ENCODE measurements at places on chromosomes 7 and 10.

DNA sequence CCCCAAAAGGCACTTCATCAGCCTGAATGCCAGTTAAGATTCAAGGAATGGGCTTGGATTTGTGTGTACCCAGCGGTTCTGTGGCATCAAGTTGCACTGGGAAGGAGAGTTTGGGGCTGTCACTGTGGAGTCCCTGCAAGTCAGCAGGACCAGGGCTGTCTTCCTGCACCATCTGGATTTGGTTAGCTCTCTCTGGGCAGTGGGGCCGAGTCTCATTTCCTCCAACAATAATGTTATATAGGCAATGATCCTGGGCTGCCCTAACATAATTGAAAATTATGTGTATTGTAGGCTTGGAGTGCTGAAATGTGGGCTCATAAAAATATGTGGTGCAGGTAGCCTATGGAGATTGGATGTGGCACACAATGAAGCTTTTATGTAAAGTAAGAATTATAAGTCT is 87.2 kb downstream of the TCF7L2 start:
- no peak for DNase-seq

DNA sequence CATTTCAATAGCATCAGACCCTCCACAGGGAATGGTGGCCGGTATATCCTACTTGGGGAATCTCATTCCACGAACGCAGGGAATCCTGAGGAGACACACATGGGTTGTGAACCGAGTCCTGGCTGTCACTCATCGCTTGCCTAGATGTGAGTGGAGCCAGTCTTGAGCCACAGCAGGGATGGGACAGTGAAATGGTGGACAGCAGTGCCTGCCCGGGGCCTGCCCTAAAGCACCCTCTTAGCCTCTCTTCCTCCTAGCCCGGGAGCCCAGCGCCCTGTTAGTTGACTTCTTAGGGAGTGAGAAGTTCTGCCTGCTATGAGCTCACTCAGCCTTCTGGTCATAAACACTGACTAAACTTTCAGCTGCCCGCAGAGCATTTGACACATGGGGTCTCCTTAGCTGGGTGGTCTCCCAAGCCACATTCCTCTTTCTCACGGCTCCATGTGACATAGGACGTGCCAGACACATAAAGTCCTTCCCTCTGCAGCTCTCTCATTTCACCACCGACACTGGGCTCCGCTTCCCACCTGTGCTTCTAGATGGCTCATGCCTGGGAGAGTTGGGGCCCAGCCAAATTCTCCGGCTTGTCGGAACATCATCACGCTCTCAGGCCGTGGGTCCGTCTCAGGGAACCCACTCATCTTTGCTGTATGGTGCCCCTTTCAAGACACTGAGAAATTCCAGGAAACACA is 60.9 kb downstream of the TCERG1L start:
- DNase-seq = no peak

DNA sequence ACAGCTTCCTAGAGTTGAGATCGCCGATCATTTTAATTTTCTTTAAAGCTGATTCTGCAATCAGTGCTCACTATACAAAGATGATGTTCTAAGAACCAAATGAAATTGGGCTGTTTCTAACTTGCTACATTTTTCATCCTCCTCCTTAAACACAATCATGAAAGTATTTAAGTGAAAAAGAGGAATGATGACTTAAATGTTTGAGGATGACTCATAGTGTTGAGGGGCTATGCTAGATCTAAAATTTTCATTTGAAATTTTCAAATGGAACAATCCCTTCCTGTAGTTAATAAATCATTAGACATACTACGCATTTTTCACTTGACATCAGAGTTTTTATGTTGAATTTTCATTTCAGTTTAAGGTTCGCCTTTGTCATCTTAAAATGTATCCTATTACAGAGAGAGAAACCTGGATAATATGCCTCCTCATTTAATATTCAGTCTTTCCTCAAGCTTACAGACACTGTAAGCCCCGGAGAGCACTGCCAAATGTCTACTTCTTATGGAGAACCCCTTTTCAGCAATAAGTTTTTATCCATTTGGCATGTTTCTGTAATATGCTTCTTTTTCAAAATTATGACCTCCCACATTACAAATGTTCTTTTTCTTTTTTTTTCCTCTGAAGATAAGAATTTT is 499.6 kb downstream of the MAGI2 start:
- DNase-seq = no peak

DNA sequence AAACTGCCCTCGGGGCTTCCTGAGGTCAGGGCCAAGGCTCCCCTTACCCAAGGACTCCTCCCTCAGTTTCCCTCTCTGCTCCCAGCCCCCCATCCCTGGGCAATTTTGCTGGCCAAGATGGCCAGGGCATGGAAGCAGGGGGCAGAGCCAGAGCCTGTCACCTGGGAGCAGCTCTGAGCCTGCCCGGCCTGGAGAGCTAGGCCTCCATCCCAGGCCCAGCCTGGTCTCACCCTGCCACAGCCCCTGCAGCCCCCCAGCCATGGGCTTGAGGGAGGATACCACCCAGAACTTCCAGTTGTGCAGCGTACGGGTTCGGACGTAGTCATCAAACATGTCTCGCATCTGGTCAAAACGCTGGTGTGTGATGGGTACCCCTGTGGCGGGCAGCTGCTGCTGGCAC is 17.0 kb upstream of the TBL2 start:
- DNase-seq = no peak

Measured in activated CD4-positive, alpha-beta T cell treated with anti-CD3 and anti-CD28 coated beads, Interleukin-2, Interleukin-4, amounts not matched to agents 100 ng/mL and 50 ng/mL, durations not matched to agents 16 hours and 8 hours (primary cell).